ENCODE measurements at places on chromosomes 1 and 21. TPM values are rescaled to one million over a fixed set of nuclear protein-coding genes. Genes with fewer than 3 reads are reported as not detected.
A peak's percentile ranks its signal among the peaks of the same experiment; 100 is the strongest.

CTSE gene
- total RNA-seq = not detected

OXCT2 gene
- total RNA-seq = not detected

S100B gene
- total RNA-seq = not detected

PRKAA2 gene
- total RNA-seq = 3.2 TPM

IGSF9 gene
- total RNA-seq = 4.4 TPM

DNA sequence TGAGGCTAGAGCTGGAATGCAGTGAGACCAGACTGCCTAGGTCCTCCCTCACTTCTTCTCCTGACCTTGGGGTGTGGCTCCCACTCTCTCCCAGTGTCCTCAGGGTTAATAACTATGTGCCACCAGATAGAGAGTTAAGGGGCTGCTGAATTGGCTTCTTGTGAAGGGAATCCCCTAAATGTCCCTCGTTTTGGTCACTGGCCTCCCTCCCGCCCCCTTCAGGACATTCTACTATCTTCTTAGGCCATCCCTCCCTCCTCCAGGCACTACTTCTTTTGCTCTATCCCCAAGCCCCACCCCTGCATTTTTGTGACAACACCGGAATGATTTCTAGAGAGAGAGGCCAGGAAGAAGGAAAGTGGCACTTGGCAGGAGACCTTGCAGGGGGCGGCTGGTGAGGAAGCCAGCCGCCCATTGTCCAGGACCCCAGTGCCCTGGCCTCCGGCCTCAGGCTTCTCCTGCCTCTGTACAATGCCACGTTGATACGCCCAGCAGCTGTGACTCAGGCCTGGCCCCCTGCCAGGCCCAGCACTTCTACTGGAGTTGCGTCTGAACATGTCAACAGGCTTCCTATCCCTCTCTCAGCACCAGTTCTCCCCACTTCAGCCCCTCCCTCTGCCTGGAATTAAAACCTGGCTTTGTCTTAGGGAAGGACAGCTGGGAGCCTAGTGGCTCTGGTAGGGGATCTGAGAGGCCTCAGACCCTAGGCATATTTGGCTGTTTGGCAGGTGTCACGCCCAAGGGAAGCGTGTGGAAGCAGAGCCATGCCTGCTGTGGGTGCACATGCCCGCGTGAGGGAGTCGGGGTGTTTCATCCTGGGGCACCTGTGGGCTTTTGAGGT lies 9.1 kb downstream of the LMNA start:
- DNase-seq = peak; percentile 82

- no peak for DNase-seq
Observed at GRCh38 chr1:205716371-205717132, 33.4 kb downstream of the NUCKS1 start.

GRCh38 chr1:117696561-117696960 lies 90.7 kb downstream of the TENT5C start:
- no peak for DNase-seq

GRCh38 chr1:20158358-20159070 lies 19.4 kb downstream of the PLA2G2F start:
- no peak for DNase-seq

DNA sequence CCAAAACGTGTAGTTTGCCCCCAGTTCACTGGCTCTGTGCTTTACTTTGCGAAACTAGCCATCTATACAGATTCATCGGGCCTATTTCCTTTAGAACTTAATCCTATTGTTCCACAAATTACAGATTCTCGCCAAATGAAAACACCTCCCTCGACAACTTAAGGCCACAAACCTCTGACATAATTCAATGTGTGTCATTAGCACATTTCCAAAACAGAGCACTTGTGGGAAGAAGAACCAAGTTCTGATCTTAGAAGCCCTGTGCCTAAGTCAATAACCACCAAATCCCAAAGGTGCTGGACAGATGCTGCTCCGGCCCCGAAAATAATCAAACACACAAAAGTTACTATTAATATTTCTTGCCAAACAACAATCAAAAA lies 93.9 kb downstream of the SLC45A1 start:
- DNase-seq = no peak
